ENCODE measurements at places on chromosomes 13 and 19.

DNA sequence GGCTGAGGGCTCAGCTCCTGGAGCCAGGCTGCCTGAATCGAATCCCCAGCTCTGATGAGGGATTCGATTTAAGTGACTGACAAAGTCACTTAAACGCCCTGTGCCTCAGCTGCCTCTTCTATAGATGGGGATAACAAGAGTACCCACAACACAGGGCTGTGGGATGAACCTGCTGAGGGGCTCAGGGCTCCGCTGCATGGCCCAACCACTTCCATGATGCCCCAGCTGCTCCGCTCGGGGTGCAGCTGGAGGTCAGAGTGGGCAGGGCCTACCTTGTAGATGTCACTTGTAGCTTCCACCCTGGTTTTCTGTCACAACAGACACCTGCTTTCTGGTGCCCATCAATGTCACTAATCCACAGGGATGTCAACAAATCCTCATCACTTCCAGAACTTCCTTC, 39.2 kb downstream of the STK24 start:
- DNase-seq = no peak

DNA sequence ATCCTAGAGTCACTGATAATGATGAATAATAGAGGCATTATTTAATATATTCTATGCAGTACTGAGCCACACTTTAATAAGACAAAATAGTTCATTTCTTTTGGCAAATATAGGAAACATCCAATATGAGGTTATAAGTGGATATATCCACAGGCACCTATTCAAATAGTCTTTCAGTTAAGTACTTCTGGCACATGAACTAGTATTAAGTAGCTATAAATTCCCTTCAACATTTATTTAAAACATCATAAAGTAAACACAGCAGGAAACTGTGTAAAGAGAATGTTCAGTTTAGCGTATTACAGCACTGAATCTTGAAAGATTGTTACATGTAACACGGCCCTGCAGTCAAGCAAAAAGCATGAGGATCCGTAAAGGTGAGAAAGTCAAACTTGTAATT, 463.3 kb upstream of the KLF12 start:
- DNase-seq = no peak

GRCh38 chr13:42380420-42381164, 108.6 kb downstream of the AKAP11 start:
- DNase-seq = no peak

DNA sequence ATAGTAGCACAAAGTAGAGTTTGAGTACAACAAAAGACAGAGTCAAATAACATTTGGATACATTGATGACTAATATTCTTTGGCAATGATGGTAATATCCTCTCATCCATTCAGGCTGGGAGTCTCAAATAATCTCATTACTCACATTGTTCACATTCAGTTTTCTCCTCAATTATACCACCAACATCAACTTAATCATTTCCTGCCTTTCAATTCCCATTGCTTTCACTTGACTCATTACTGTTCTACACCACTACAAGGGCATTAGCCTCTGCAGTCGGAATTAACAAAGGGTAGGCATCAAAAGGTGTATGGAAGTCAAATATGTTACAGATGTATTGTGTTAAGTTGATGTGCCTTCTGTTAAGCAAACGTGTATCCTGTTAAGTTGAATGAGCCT, 518.4 kb upstream of the SLITRK1 start:
- DNase-seq = no peak

- no peak for DNase-seq
Measured at GRCh38 chr13:76043874-76044273, 407.7 kb downstream of the LMO7 start.

Data from NCI-H1092 (cell line).